Activated CD4-positive, CD25-positive, alpha-beta regulatory T cell (primary cell): ENCODE measurements at places on chromosomes 11 and 22.

DNA sequence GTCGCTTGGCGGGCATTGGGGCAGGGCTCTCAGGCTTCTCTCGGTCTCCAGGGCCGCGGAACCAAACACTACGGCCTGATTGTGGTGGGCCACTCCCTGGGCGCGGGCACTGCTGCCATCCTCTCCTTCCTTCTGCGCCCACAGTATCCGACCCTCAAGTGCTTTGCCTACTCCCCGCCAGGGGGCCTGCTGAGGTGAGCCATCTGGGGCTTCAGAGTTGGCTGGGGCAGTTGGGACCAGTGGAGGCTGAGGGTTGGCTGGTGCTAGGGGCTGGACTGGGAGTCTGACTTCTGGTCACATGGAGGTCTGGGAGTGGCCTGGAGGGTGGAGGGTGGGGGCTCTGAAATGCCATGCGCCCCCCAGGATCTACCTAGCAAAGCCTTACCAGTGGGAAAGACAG, 15.3 kb upstream of the MYRF start:
- DNase-seq, result no peak

GRCh38 chr11:114826910-114827442, 148.6 kb downstream of the NXPE2 start:
- no peak for DNase-seq

GRCh38 chr11:111774955-111775710, 8.9 kb upstream of the PPP2R1B start:
- no peak for DNase-seq

- no peak for DNase-seq
Measured at GRCh38 chr11:40290171-40290631, 1169.3 kb downstream of the LRRC4C start.

DNA sequence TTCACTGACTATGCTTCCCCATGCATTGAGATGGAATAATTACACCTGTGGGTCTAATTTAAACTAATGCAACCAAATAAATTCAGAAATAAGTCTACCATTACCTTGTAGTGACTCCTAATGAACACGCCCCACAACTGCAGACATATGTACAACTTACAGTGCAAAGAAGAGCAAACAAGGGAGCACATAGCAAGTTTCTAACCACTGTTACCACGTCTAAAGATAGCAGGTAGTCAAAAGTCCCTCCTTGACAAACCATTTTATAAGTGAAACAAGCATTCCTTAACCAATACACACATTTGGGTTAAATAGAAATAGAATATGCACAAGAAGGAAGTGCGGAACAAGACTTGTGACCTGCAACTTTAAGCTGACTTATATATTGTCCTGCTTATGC, 20.6 kb downstream of the PHF21A start:
- no peak for DNase-seq
